ENCODE measurements at places on chromosomes 6 and 20.
A peak's percentile ranks its signal among the peaks of the same experiment; 100 is the strongest.

DNA sequence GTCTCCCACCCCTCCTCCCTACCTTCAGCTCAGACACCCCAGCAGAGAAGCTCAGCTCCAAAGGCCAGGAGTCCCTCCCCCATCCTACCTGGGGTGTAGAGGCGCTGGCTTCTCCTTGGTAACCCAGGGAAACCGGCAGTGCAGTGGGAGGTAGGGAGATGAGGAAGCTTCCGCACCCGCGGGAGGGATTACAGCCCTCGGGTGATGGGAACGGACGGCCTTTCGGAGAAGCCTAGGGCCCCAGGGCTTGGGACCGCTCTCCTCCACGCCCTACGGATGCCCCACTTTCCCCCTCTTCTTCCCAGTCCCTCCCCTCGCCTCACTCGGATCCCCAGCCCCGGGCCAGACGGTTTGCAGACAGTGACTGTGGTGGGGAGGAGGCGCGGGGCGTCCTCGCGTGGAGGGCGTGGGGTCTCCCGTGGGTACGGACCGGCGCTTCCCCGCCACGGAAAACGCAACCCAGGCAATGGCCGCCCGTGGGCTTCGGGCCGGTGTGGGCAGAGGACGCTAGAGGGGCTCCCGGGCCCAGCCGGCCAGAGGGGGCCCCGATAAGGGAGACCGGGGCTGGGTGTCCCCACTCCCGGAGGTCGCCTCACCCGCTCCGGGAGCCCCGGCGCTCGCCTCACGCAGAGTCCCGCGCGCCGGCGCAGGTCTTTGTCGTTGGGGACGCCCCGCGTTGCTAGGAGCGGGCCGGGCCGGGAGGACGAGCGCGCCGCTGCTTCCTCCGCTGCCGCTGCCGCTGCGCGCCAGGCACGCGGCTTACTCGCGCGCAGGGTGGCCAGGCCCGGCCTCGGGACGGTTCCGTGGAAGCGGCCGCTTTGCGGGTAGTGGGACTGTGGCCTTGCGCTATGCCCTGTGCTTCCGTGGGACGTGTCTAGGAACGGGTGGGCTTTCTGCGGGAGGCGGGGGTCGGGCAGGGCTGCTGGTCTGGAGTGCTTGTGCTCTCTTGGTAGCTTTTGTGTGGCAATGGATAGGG is 15.8 kb downstream of the AARS2 start:
- DNase-seq, result peak; percentile 23

DNA sequence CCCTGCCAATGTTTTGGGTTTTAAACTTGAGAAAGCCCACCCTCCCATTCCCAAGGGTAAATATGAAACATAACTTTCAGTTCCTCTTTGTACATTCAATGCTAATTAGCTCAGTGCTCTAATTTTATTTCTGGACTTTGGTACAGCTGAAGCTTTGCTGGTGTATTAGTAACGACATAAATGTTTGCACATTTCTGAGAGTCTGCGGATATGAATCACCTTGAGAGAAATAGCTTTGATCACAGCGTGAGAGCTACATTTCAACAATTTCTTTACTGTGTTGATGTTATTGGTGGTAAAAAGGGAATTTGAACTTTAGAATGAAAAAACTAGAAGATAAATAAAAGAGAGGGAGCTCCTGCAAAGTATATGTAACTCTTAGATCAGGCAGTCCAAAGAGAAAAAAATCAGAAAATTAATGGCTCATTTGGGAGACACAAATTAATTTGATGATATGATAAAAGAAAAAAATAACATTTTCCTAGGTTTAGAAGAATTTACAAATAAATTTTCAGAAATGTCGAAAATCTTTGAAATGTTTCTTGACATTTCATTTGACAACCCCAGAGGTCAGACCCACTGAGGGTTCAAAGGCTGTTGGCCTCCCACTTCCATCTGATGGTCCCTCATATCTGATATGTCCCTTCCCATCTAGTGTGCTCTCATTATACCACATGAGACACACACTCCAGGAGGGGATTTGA is 38.5 kb upstream of the CAP2 start:
- DNase-seq, result no peak

- DNase-seq, result no peak
These were observed 6.7 kb upstream of the VNN2 start for GRCh38 chr6:132764370-132764769.

DNA sequence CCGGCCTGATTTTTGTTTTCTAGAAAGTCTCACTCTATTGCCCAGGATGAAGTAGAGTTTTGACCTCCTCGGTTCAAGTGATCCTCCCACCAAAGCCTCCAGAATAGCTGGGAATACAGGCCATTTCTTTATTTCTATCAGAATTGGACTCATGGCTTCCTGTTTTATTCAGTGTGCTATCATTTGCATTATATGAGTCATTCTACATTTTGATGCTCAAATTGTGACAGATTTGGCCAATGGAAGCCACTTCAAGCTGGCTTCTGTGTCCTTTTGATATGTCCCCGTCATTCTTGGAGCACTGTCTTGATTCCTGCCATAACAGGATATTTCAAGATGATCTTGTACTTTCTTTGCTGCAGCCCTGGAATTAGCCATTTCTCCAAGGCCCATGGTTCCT is 75.1 kb downstream of the CNBD2 start:
- DNase-seq, result no peak

DNA sequence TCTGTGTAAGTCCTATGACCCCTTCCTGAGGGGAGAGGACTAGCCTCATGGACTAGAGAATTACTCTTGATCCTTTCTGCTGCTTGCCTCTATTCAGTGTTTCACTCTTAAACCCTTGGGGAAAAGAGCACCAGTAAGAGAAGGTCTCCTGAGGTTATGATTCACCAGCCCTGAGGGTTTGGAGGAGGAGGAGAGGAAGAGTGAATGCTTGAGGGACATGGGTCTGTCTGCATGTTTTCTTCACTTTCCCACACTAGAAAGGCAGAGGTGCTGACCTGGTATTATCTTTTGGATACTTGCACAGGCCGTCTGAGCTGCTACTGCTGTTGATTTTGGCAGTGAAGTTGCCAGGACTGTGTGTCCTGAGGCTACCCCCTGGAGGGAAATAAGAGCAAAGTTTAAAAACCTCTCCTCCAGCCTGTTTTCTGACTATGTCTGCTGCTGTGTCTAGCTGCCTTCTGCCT is 78.3 kb downstream of the CD109 start:
- DNase-seq, result no peak

GRCh38 chr6:56335726-56336125 is 88.3 kb upstream of the COL21A1 start:
- DNase-seq, result no peak

DNA sequence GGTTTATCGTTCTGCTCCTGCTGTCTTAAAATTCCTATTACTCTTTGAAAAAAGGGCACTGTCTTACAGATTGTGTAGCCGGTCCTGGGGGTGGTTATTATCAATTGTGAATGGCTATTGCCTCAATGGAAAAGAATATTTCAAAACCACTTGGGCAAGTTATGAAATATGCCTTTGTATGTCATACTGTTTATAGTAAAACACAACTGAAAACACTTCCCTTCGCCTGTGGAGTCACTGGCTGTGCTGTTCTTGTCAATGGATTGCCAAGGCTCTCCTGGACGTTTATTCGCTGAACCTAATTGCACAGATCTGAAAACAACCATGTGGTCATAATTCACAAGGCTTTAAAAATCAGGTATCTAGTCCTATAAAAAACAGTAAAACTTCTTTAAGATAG is 47.8 kb upstream of the TAGAP start:
- DNase-seq, result no peak

- no peak for DNase-seq
These were observed 42.3 kb downstream of the SLC35D3 start for GRCh38 chr6:136964398-136964797.

DNA sequence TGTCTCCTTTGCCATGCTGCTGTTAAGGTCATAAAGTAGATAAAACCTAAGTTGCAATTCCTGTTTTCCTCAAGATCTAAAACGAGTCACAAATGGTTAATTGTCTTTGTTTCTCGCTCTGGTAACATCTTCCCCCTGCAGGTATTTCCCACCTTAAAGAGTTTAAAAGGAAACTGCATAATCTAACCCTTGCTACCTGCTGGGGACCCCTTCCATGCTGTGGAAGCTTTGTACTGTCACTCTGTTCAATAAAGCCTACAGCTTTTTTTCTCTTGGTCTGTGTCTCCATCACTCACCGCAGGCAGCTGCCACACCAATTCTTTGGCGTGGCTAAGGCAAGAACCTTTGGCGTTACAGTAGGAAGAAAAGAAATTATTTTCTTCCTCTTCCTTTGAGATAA is 117.7 kb upstream of the GJE1 start:
- DNase-seq, result no peak

DNA sequence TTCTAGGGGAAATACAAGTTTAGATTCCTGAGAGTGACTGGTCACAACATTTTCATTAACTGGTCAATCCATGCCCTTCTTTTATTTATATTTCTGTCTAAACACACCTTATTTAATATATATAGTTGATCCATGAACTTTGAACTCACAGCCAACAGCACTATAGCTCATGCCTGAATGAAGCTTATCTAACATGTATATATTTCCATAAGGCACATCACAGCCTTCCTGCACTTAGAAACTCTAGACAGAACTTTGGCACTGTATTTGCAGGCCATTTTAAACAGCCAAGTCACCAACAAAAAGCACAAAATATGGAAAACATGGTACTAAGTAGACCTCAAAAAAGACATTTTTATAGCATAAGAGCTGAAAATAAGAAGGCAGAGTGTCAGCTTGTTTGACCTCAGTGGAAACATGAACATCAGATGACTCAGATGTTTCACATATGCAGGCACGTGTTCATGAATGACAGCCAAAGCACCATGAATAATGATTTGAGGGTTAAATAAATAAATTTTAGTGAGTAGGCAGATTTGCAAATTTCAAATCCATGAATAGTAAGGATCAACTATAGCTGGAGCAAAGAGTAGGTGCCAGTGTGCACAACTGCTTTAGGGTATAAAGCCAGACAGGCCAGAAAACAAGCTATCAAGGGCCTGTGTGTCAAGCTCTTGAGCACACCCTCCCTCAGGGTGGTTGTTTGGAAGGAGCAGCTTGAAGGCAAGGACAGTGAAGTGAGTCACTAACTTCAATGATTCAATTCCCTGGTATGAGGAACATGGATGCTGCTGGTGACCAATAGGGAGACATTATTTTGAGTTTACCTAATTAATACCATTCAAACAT is 88.9 kb upstream of the NT5E start:
- DNase-seq, result no peak

DNA sequence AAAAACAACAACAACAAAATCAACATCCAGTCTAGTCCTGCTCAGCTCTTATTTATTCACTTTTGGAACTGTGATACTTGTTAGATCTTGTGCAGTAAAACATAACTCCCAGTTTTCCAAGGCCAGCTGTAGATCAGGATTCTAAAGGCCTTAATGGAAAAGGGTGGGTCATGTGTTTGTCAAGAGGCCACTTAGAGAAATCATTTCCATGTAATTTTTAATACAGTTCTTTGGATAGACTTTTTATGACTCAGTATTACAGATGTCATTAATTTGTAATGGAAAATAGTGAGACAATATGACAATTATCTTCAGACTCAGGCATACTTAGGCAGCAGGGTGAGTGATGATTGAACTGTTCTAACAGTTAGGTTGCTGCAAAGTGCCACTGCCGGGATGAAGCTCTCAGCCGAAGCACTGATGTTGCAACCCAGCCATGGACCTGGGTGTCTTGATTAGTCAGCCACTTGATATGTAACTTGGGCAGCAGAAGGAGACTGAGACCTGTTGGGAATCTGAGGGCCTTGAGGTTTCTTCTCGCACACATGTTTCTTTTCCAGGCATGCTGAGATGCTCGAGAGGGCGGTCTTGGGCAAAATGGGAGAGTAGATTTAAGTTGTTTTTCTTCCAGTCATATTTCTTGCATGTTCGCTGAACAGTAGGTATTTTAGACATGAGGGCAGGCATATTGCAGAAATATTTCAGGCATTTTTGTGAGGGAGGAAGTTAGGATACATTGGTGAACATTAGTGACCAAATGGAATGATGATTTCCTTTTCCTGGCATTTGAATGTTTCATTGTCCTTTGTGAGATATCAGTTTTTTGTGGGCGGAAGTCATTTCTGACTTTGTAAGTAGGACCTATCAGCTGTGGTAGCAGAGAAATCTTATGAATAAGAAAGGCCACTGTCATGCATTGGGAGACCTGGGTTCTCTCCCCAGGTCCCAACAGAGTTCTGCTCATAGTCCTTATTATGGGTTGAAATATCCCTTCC is 52.3 kb downstream of the SLX4IP start:
- no peak for DNase-seq

Data from activated T-cell treated with anti-CD3 and anti-CD28 coated beads for 4 hours (primary cell).